ENCODE measurements at places on chromosomes 5 and 9.

- no peak for DNase-seq
Measured at GRCh38 chr9:77843076-77843870, 188.3 kb downstream of the GNAQ start.

GRCh38 chr5:87722286-87722685 lies 309.6 kb upstream of the CCNH start:
- no peak for DNase-seq

- no peak for DNase-seq
Measured at GRCh38 chr9:101738566-101739183, at the start of gene GRIN3A. TSS of gene GRIN3A (minus strand) at chr9:101738647. CDS start at chr9:101737979, 668 bp downstream.

DNA sequence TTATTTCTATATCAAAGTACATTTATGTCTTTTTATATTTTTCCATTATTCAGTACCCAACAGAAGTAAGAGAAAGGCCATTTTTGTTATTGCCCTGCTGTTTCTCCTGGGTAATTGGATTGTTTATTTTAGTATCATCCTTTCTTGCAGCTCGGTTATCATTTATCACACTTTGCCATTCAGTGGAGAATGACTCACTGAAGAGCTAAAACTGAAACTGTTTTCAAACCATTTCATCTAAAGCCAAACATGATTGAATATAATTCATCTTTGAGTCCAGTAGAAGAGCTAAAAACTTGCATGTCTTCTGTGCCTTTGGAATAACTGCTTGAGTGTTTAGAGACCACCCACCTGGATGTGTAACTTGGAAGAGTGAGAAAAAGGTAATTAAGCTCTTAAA lies 139.5 kb upstream of the PRDM9 start:
- no peak for DNase-seq

GRCh38 chr9:111481885-111482636 lies 2.1 kb downstream of the ECPAS start:
- peak; percentile 44 for DNase-seq

GRCh38 chr5:178625679-178626483 lies 969 bp downstream of the CLK4 start:
- no peak for DNase-seq

DNA sequence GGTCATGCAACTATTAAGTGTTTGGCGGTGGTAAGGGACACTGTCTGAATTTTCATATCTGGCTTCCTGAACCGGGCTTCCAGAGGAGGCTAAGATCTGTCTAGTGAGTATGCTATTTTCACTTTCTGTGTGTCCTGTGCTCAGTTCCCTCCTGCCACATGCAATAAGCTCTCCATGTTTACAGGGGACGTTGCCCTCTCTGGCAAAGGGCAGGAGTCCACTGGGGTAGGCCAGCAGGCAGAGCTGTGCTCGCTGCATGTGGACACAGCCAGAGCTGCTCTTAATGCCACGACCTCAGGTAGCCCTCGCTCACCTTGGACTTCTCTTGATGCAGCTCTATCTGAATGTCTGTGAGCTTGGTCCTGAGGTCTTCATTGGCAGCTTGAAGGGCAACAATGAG lies 111.2 kb downstream of the JAKMIP2 start:
- no peak for DNase-seq

DNA sequence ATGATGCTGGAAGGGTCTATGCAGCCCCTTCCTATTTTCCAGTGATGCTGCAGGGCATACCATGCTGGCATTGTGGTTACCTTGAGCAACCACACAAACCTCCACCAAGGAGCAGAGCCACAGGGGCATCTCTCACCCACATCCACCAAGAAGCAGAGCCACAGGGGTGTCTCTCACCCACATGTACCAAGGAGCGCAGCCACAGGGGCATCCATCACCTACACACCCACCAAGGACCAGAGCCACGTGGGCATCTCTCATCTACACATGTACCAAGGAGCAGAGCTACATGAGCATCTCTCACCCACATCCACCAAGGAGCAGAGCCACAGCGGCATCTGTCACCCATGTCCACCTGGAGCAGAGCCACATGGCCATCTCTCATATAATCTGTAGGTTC lies 8.8 kb upstream of the GM2A start:
- no peak for DNase-seq

GRCh38 chr5:138972230-138972629 lies 97.1 kb upstream of the LRRTM2 start:
- DNase-seq: no peak

- DNase-seq: no peak
Measured at GRCh38 chr9:1531424-1531823, 481.3 kb downstream of the DMRT2 start.

DNA sequence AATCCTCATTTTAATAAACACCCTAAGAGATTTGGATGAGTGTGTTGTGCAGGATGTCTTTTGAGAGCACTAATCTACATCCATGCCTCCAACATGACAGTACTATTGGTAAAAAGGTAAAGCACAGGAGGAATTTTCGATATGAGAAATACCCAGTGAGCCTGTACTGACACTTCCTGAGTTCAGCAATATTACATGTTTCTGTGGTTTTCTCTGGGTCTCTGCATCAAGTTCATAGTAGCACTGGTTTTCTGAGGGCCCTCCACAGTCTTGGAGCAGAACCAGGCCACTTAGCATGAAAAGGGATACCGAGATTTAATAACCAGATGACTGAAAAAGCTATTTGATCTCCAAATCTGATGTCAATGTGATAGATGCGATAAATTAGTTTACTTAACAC lies 524.1 kb downstream of the TMEM38B start:
- DNase-seq: no peak

- no peak for DNase-seq
Measured at GRCh38 chr5:56143373-56143714, 89.8 kb downstream of the ANKRD55 start.

- DNase-seq: no peak
Measured at GRCh38 chr9:128505414-128505765, 871 bp downstream of the GLE1 start.

DNA sequence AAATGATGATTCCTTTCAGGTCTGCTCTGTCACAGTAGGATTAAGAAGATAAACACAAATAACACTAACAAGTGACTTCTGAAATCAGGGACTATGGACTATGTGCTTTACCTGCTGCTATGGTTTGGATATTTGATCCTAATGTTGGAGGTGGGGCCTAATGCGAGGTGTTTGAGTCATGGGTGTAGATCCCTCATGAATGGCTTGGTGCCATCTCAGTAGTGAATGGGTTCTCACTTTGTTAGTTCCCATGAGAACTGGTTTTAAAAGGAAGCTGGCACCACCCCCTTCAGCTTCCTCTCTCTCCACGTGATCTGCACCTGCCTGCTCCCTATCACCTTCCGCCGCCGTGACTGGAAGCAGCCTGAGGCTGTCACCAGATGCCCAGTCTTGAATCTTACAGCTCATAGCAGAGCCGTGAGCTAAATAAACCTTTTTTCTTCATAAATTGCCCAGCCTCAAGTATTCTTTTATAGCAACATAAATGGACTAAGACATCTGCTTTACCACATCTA lies 3.3 kb downstream of the PPIC start:
- DNase-seq: no peak

GRCh38 chr5:137649228-137649935 lies 86.5 kb downstream of the KLHL3 start:
- no peak for DNase-seq

GRCh38 chr9:94920420-94921091 lies 194.1 kb downstream of the AOPEP start:
- no peak for DNase-seq

GRCh38 chr9:87711857-87712800 lies 13.8 kb upstream of the CTSL start:
- DNase-seq: no peak

DNA sequence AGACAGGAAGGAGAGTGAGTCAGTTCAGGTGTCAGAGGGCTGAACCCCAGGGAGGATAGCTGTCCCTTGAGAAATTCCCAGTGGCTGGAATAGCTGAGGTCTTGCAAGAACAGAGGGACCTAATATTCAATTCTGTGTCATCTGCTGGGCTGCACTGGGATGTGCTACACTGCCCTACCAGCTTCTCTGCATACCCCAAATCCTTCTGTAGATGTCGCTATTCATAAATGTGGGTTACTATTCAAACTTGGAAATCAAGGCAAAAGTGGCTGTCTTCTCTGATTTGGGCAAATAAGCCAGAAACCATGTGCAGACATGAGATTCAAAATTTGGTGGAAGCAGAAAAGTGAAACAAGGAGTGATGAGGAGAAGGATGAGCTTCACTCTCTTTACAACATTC lies 16.3 kb downstream of the TNFSF8 start:
- no peak for DNase-seq

DNA sequence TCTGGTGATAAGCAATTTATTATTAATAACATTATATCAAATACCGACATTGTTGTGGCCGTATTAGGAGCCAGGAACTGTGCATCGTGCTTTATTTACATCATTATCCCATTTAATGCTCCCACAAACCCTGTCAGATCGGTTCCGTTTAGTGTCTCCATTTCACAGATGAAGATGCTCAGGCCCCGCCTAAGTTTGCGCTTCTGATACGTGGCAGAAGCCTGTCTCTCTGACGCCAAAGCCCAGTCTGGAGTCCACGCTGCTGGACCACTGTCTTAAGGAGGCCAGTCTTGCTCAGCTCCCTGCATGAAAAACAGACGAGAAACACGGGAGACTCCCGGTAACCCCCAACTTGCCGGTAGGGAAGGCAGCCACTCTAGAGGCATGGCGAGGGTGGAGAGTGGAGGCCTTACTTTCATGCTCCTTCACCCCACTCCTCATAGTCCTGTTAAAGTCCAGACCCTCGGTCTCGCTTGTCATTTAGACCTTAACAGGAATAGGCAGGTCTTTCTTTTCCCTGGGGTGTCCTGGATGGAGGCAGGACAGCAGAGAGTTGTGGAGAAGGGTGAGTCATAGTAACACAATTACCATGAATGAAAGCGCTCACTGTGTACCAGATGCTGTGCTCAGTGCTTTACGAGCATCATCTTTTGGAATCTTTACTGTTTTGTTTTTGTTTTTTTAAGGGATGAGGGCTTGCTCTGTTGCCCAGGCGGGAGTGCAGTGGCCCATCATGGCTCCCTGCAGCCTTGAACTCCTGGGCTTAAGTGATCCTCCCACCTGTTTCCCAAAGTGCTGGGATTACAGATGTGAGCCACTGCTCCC lies 872 bp downstream of the TXNDC15 start:
- peak; percentile 77 for DNase-seq

GRCh38 chr5:77486344-77486962 lies 5.7 kb downstream of the WDR41 start:
- no peak for DNase-seq

DNA sequence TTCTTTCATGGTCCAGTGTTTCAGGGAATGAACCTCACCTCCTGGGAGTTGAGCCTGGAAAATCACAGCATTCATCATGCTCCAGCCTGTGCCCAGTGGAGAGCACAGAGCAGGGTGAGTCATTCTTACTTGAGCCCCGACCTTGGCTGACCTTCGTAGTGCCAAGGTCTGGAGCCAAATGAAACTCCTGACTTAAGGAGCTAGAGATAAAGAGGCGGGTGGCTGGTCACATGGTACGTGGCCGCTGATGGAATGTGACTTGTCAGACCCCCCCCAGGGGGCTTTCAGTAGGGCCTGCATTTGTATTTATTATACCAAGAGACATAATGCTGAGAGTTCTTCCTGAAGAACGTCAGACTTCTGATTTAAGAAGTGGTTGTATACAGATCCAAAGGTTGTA lies 15.0 kb upstream of the PIP5K1B start:
- no peak for DNase-seq

GRCh38 chr9:129353697-129354336 lies 175.8 kb upstream of the IER5L start:
- no peak for DNase-seq

DNA sequence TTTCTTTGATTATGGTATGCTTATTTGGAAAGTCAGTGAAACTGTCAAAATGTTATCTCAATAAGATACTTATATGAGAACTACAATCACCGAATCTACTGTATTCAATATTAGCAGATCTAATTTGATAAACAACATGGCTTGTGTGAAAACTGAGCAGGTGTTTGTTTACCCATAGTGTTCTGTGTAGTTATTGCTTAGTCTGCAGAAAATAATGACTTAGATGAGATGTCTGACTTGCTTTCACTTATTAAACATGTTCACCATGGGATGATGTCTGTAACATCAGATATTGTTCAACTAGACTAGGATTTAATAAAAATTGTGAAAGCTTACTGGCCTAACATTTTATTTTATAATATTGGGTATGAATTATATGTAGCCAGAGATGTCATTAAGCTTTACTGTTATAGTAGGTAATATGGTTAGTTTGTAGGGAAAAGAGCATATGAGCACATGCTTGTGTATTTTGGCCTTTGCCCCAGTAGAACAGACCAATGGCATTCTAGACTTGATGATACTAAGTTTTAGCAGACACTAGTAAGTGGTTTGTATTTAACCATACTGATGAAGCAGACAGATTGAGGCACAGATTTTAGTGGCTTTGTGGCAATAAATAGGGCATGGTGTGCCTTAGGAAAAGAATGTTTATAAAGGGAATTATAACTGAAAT lies 16.4 kb downstream of the SUB1 start:
- DNase-seq: no peak

Data from SW 1271 (cell line).